Inflammatory macrophage treated with lipopolysaccharide for 1 hour (primary cell): ENCODE measurements at places on chromosomes 13 and 19.

GRCh38 chr13:26568132-26568815 is 10.8 kb downstream of the WASF3 start:
- no peak for DNase-seq

- DNase-seq: no peak
Measured at GRCh38 chr13:111659219-111659775, 338.9 kb downstream of the TEX29 start.

GRCh38 chr19:58098682-58098998 is 609 bp upstream of the ZSCAN18 start:
- DNase-seq: no peak

- no peak for DNase-seq
Measured at GRCh38 chr13:52597676-52598075, 44.6 kb upstream of the HNRNPA1L2 start.

DNA sequence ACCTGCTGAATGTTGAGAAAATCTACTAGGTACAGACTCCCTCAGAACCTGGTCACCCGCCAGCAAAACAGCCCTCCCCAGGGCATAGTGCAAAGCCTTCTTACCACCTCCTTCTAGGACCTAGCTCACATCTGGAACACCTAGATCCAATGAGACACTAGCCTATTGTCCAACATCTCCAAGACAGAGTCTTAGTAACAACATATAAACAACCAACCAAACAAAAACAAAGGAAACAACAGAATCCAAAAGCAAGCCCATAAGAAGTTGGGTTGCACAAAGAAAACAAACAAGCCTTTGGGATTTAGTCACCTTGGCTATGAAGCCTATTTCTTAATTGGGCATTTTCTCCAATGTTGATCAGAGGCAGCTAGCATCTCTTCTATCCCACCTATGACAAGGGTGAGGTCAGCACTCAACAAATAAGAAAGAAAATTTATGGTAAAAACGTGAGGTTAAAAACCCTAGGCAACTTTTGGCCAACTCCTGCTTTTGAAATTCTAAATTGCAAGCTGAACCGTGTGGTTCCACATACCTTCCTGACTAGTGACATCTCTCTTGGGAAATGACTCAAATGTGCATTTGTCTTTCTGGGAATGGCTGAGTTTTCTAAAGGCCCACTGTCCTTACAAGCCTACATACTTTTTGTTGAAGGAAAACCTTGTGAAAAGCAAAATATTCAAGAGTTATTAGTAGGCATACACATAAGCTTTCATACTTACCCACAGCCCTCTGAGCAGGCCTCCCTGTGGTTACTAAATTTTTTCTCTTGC is 66.7 kb downstream of the FAM216B start:
- DNase-seq: no peak

DNA sequence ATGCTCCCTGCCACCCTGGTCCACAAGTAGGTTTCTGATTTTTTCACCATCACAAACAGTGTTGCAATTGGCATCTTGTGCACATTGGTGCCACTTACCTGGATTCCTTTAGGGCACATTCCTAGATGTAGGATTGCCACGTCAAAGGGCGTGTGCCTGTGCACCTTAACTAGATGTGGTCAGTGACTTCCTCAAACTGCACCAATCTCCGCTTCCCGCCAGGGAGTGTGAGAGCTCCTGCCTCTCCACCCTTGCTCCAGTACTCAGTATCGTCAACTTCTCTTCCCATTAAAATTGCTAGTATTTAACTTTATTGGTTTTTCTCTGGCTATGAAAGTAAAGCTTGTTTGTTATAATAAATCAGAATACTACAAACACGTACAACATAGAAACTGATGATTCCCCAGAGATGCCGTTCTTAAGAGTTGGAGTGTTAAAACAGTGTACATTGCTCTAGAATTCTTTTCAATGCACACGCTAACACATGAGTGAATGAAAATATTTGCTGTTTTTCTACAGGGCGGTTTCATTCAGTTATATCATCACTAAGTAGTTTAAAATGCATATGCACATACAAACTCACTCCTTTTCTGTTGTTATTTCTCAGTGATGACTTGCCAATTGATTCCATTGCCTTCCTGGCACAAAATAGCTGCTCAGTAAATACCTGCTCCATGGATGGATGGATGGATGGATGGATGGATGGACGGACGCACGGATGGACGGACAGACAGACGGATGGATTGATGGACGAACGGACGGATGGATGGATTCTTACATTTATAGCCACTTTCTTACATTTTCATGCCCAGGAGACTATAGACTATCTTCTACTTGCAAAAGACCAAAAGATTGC is 23.4 kb downstream of the CCNE1 start:
- no peak for DNase-seq

- no peak for DNase-seq
Measured at GRCh38 chr19:53019684-53020083, 6.0 kb downstream of the ERVV-1 start.

GRCh38 chr19:38571682-38572081 is 46.1 kb downstream of the MAP4K1 start:
- DNase-seq: no peak

GRCh38 chr19:582497-583197 is 7.0 kb upstream of the HCN2 start:
- peak; percentile 48 for DNase-seq
